ENCODE measurements at places on chromosomes 6 and 20.

- DNase-seq = no peak
These were observed 94.1 kb downstream of the PRDM1 start for GRCh38 chr6:106180208-106180607.

DNA sequence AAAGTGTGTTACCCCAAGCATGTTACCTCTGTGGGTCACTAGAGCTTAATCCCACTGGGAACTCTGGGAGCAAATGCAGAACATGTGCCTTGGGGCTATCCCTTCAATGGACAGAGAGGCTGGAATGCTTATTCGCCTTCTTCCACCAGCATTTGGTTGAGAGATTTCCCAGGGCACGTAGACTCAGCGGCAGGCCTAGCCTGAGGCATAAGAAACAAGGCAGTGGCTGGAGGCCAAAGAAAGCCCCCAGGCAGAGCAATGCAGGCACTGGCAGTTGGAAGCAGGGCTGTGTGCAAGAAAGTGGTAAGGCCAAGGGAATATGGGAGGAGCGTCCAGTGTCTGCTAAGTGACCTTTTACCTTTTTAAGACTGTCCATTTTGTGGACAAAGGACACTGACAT, 114.0 kb upstream of the FLRT3 start:
- DNase-seq = no peak

DNA sequence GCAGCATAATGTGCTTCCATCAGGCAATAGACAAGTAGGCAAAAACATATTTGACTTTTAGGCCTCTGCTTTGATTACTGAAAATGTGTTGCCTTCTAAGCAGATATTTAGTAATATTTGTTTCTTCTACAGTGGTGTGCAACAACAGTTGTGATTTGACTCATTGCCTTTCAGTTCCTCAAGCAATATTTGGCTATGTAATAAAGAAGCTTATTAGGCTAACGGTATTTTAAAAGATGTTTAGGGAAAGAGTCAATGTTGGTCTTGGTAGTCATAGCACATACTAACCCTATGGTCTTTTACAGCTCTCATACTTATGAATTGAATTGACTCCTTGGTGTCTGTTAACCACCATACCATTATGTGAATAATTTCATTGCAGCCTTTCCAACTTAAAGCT, 124.1 kb downstream of the GRIK2 start:
- no peak for DNase-seq

DNA sequence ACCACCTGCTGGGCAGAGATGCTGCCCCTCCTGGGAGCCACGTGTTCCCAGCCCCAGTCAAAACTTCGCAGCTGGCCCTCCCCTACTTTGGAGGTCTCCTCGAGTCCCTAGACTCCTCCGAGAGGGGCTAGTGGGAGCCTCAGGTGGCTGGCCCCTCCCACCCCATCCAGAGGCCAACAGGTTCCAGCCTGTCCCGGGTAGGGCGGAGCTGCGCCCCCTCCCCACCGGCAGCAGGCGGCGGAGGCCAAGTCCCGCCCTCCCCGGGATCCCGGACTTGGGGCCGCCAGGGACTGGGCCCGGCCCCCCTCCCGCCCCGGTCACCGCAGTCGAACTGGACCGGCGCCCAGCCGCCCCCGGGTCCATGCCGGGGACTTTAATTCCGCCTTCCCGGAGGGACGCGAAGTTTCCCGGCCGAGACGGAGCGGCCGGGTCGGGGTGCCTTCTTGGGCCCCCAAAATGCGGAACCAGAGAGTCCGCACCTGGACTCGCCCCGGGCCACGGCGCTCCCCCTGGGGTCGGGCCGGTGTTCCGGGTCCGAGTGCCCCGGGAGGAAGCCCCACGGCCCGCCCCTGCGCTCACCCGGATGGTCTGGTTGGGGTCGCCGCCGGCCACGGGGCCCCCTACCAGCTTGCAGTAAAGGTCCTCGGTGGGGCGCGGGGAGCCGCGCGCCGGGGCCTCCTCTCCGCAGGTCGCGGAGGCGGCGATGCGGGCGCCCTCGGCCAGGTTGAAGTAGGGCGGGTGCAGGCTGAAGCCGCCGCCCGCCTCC, 559 bp downstream of the LAMA5 start:
- DNase-seq = peak; percentile 65
